ENCODE measurements at places on chromosomes 12 and 14.

DNA sequence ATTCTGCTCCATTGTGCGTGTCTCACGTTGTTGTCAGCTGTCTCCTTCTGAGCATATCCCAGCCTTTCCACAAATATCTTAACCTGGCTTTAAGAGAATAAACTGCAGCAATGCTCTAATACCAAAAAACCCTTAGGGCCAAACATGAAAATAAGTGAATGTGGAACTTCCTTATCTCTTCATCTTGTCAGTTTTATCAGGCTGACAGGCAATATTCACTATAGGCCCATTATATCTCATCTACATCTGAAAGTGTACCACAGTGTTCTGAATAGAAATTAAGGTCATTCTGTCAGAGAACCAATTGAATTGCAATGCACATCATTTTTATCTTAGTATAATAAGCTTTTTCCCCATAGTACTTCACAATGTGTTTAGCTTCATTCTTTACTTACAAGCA, 933.1 kb upstream of the FBXO33 start:
- no peak for DNase-seq

- peak; percentile 17 for DNase-seq
Observed at GRCh38 chr12:32312049-32312670, 87.2 kb upstream of the FGD4 start.

DNA sequence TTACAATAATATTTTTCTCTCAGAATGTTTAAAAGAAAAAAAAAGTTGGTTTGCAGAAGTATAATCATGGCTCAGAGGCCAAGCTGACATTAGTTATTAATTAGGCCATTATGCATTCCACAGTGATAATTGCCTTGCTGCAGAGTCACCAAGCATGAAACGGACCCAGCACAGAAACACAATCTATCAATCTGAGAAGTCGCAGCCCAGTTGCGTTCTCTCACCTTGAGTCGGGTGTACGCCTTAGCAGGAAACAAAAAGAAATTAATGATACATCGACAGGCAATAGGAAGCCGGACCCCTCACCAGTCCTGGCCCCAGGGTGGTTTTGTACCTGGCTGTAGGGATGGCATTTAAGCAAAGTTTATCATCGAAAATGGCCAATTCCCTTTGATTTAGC, 129.7 kb downstream of the PHETA1 start:
- no peak for DNase-seq

GRCh38 chr12:67981287-67982162, 7.7 kb upstream of the IFNG-AS1 start:
- DNase-seq, result no peak

DNA sequence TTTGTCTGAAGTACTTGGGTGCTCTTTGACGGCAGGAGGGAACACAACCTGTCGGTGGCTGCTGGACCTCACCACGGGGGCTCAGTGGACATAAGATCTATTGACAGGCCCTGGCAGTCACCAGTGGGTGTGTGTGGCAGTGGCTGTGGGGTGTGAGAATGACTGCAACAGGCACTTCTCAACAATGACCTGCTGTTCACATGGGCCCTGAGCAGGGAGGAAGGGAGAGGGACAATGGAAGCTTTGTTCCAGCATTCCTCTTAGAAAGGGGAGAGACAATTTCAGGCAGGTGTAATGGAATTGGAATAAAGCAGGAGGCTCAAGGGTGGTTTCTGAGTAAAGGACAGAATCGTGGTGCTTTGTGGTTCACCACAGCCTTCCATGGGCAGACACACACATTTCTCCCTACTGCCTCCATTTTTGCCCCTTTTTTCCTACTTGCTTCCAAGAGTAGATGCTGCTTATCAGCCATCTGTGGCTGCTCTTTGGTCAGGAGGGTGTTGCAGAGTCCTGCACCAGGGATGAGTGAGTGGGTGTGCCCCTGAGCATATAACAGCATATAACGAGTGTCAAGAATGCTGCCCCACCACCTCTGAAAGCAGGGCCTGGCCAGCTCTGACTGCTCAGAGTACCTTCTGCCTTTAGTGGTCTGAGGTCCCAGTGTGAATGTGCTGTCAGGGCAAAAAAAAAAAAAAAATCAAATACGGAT, 267.7 kb downstream of the RASSF9 start:
- no peak for DNase-seq

DNA sequence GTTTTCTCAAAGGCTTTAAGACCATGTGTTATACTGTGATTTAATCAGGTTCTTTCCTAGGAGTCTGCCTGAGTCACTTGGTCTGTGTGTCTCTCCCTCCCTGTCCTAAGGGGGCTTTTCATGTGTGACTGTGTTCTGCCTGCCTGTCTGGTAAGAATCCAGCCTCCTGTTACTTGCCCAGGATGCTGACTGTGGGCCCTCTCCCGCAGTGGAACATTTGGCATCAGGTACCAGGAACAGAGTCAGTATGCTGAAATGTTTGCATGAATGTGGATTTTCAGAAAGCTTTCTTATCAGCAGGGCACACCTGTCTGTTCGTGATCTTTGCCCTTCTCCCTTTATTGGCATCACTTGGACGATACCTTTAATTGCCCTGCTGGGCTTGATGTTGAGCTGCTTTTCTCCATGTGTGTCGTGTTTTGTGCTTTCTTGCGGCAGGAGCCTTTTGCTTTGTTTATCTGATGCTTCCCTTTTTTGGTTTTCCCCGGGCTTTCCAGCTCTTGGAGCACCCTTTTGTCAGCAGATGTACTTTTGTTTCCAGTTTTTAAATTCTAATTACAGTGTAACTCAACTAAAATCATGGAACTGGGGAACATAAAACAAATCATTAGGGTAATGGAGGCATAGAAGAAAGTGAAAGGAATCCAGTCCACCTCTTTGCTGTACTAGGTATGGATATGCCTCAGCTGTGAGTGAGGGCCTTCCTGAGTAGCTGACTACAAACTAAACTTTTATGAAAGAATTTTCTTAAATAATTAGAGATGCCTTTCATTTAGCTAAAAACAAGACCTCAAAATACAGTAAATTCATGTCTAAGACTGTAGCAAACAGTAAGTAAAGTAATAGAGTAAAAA, 72.5 kb downstream of the TRAF3 start:
- no peak for DNase-seq

DNA sequence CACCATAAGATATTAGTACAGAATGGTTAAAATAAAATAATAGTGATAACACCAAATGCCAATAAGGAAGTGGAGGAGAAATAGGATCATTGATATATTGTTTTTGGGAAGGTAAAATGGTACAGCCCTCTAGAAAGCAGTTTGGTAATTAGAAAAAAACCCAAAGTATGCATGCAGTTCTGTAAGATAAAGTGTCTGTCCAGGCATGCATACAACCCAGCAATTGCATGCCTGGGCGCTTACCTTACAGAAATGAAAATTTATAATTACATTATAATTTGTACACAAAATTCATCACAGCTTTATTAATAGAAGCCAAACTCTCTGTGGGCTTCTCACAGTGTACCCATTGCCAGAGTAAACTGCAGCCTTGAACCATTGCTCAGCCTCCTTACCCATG, 124.7 kb downstream of the TTC6 start:
- no peak for DNase-seq

- no peak for DNase-seq
Observed at GRCh38 chr14:91866061-91866460, 1.3 kb downstream of the TC2N start.

GRCh38 chr14:104132981-104133380, 5.4 kb upstream of the KIF26A start:
- DNase-seq, result no peak

DNA sequence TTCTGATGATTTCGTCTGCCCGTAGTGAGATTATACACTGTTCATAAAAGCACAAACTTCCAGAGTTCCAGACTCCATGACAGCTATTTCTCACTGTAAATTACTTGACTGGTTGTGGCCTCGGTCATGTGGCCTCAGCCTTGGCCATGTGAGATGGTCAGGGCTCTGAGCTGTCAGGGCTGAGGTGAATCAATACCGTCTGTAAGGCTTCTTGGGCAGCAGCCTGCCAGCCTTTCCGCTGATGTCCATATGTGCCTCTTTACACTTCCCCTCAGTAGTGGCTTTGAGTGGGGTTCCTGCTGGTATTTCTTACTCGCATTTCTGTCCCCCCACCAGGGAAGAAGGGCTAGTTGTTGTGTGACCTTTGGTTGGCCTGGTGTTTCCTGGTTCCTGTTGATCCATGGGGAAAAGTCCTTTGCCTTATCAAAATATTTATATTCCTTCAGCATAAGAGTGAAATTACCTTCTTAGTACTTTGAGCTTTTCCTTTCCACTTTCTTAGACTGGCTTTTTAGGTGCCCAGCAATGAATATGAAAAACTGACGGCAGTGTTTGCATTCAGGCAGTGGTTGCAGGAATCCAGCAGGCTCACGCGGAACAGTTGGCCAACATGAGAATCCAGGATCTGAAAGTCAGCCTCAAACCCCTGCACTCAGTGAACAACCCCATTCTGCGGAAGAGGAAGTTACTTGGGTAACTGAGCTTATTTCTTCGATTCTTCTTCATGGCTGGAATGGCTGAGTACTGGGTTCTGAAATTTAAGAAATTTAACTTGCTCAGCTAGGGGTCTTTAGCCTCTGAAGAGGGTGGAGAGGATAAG, 46.1 kb downstream of the MAPKAPK5 start:
- DNase-seq, result no peak

DNA sequence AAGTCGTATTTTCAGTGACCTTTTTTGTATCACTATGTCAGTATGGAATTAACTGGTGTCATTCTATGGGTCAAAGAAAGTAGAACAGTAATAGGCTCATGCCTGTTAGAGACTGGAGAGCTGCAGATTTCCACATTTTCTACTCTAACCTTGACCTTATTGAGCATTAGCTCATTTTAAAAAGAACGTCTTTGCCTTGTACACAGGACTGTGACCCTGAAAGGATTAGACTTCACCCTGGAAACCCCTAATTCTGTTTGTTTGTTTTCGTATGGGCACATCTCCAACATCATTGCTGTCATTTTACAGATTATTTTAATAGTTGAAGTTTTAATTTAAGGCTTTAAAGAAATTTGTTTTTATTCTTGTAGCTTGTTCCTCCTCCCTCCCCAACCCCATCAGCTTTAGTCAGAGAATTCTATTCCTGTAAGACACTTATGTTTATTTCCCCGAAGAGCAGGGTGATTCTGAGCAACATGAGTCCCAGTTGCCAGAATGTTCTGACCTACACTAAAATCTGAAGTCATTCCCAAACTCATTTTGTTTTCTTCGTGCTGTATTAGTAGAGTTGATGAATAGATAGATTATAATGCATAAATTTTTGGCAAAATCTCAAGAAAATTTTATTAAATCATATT, 451.3 kb downstream of the FOXG1 start:
- no peak for DNase-seq

DNA sequence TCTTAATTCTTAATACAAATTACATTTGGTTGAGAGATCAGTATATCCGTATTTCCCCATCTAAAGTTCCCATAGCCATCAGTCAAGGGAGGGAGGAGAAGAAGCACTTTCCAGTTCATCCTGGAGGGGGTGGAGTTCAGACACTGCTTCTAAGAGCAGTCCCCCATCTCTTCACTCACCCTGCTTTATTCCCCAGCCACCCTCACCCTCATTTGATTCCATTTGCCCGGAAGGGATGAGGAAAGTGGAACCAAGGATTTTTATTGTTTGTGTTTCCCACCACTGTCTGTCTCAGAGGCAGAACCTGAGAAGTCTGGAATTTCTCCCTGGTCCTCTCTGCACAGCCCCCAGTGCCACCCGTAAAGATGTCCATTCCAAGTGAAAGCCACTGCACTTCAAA, 134.2 kb upstream of the HIF1A start:
- DNase-seq, result no peak

GRCh38 chr12:54356951-54357356, 7.3 kb downstream of the GPR84 start:
- DNase-seq, result no peak

DNA sequence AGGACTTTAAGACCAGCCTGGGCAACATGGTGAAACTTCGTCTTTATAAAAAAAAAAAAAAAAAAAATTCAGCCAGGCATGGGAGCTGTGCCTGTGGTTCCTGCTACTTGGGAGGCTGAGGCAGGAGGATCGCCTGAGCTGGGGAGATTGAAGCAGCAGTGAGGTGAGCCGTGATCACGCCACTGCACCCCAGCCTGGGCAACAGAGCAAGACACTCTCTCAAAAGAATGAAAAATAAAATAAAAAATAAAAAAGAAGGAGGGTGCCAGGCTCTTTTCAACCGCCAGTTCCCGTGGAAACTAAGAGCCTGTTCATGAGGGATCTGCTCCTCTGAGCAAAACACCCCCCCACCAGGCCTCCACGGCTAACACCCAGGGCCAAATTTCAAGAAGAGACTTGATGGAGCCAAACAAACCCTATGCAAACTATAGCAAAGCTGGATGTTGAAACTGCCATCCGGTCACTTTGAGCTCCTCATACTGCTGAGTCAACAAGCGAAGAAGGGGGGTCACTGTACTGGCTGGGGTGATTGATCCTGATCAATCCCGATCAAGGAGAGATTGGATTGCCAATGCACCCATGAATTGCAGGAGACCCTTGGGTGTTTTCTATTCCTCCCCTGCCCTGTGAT, 23.4 kb downstream of the DLK1 start:
- DNase-seq, result no peak

GRCh38 chr12:58889557-58889956, 30.7 kb downstream of the LRIG3 start:
- DNase-seq, result no peak

DNA sequence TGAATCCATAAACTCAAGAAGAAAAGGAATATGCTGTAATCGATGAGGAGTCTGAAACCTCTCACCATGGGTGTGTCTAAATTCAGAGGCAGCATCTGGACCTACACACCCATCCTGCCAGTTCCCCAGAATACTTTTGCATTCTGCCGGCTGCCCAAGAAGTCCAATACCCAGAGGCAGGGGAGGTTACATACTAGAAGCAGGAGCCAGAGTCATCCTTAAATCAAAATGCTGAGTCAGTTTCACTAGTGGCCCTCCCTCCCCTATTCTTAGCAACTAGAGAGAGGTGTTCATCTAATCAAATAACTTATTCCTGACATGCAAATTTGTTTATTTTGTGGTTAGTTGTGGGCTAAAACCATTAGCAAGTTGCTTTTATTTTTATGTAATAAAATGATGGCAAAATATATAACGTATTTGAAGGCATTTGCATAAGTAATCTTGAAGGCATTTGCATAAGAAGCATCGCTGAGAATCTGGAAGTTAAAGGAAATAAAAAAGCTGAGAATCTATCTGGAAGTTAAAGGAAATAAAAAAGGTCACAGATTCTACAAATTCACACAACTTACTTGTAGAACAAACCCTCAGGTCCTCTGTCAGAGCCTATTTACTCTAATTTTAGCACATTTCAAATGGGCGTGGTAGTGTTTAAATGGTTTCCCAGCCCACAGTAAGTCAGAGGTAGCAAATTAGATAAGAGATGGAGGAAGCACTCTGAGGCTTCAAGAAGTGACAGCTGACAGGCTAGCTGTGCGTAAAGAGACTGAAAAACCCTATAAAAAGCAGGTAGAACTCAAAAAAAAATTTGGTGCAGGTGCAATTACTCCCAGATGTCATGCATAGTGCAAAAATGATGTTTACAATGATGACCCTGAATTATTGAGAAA, 7.8 kb downstream of the BHLHE41 start:
- no peak for DNase-seq

DNA sequence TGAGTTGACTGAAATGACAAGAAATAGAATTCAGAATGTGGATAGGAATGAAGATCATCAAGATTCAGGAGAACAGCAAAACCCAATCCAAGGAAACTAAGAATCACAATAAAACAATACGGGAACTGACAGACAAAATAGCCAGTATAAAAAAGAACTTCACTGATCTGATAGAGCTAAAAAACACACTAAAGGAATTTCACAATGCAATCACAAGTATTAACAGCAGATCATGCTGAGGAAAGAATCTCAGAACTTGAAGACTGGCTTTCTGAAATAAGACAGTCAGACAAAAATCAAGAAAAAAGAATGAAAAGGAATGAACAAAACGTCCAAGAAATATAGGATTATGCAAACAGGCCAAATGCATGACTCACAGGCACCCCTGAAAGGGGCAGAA, 15.3 kb upstream of the OR5AU1 start:
- DNase-seq, result no peak

GRCh38 chr12:95118138-95118787, 44.8 kb upstream of the NR2C1 start:
- no peak for DNase-seq

Measured in HuH-7.5 (cell line).